ENCODE measurements at places on chromosomes 6 and 20. TPM values are rescaled to one million over a fixed set of nuclear protein-coding genes. Genes with fewer than 3 reads are reported as not detected.

DNA sequence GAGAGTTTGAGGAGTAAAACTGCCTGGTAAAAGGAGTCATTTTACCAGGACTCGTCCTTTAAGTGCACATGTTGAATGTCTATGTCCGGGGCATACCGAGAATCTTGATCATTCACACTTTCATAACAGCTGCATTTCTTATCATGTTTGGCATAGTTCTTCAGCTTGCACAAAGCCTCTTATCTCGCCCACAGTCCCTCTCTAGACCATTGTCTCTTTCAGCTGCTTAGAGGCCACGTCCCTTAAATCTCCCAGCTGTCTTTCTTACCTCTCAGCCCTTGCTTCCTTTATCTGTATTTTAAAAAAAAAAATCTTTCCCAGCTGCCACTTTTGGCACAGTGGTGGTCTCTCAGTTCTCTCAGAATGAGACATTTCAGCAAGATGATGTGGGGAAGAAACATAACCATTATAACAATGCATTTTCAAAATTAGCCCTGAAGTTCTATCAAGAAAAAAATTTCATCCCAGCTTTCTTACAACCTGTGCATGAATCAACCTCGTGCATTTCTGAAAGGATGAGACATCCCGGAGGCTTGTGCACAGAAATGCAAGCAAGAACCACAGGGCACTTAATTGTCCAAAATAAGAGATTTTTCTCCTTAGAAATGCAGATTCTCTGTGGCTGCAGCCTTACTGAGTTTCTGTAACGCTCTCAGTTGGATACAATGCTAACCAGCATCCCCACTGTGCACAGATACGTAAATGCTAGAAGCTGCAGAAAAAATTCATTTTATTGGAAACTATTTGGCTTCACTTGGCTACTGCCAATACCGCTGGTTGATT is 24.2 kb downstream of the RBM24 start:
- DNase-seq: no peak

GRCh38 chr6:129096651-129097290 is 213.8 kb downstream of the LAMA2 start:
- no peak for DNase-seq

Gene BMP2
- 23.5 TPM for total RNA-seq

GRCh38 chr6:148128014-148128730 is 214.5 kb upstream of the SASH1 start:
- no peak for DNase-seq

Gene RGS17
- 3.2 TPM for total RNA-seq

DNA sequence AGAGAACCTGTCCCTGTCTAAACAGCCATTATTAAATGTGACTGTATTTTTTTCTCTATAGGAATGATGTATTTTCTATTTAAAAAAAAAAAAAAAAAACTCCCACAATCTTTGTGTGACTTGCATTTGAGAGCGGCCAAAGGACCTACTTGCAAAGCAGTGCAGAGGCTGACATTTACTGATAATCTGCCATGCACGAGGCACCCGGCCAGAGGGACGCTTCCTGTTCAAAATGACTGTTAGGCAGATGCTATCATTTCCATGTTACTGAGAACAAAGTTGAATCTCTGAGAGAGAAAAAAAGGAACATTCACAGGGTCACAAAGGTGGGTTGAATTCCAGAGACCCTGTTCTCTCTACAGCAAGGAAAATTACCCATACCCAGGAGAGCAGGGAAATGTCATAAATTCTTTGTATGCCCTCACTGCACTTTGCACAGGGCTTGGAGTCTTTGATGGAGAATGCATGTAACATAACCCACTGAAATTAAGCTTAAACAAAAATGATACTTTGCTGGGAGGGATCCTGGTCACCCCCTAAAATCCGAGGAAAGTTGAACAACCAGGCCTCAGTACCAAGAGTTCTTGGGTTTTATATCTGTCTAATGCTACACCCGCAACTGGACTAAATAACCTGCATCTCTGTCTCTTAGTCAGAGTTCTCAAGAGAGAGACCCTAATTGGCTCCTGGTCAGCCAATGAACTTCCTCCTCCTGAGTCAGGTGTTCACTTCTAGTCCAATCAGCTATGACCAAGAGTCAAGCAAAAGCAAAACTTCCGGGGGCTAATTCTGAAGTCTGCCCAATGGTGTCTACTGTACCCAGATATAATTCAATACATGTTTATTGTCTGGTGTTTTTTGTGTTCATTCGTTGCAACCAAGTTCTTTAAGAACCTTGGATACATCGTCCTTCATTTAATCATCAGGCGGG is 61.2 kb downstream of the GCLC start:
- no peak for DNase-seq

Measured in omental fat pad (tissue), 4 donors.